Stimulated activated CD8-positive, alpha-beta memory T cell treated with anti-CD3 and anti-CD28 coated beads, Interleukin-7, amount 100 ng/mL, for 1 hour (primary cell): ENCODE measurements at places on chromosomes 6 and 20.

GRCh38 chr6:122389704-122390372 is 9.6 kb upstream of the HSF2 start:
- no peak for DNase-seq

DNA sequence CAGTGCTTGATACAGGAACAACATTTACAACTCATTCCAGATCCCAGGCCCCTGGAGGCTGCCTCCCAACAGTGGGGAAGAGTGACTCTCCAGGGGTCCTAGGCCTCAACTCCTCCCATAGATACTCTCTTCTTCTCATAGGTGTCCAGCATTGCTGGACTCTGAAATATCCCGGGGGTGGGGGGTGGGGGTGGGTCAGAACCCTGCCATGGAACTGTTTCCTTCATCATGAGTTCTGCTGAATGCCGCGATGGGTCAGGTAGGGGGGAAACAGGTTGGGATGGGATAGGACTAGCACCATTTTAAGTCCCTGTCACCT is 4.2 kb downstream of the PIM1 start:
- DNase-seq = no peak

DNA sequence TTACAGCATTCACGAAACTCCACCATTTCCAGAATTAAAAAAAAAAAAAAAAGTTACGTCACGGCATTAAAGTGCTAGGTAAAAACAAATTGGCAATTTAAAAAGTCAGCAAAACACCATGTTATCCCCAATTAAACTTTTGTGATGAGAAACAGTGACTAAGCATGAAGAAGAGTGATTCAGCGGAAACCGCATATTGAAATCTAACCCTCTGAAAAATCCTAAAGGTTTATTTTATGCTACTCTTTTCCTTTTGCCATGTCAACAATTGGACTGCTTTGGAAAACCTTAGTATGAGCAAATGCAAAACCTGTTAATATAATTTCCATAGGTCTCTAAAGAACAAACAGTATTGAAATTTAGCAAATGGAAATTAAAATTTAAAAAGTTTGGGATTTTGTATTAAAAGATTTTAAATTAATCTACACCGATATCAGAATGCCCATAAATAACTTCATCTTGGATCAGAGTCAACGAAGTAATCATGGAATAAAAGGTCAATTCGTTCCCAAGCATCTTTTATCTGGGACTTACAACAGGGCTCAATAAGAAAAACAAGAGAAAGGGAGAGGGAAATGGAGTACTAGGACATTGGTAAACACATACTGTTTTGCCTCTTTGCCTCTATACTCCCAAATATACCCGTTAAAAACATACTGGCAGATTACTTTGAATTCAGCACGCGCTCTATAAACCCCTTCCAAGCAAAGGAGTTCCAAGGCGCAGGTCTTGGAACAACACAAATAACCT is 1.1 kb downstream of the FBXO30 start:
- DNase-seq = no peak

DNA sequence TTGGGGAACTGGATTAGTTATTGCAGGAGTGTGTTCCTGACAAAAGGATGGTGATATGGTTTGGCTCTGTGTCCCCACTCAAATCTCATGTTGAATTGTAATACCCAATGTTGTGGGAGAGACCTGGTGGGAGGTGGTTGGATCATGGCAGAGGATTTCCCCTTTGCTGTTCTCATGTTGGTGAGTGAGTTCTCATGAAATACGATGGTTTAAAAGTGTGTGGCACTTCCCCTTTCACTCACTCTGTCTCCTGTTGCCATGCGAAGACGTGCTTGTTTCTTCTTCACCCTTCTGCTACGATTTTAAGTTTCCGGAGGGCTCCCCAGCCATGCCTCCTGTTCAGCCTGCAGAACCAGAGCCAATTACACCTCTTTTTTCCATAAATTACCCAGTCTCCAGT is 16.2 kb upstream of the TREM1 start:
- no peak for DNase-seq

DNA sequence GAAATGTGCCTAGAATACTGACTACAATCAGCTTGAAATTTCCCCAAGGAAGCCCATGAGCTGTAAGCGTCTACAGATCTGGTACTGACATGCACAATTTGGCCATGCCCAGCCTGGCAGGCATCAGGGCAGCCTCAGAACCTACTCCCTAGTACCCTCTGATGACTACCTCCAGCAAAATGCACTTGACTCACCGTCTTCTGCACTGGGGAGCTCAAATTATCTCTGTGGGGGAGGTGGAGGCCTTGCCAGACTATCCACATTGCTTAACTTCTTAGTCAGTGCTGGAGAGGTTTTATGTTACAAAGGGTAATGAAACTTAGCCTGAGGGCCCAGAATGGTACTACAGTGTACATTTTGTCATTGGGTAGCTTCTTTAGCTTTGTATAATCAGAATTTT is 126.0 kb upstream of the ADGRF1 start:
- no peak for DNase-seq

GRCh38 chr20:38230253-38230551 is 30.3 kb downstream of the KIAA1755 start:
- DNase-seq = no peak

- no peak for DNase-seq
Measured at GRCh38 chr6:138248878-138249277, 30.6 kb upstream of the PBOV1 start.

GRCh38 chr6:123788319-123788718 is 15.3 kb upstream of the NKAIN2 start:
- no peak for DNase-seq

- DNase-seq = no peak
Measured at GRCh38 chr6:76992553-76992952, 470.7 kb downstream of the HTR1B start.

DNA sequence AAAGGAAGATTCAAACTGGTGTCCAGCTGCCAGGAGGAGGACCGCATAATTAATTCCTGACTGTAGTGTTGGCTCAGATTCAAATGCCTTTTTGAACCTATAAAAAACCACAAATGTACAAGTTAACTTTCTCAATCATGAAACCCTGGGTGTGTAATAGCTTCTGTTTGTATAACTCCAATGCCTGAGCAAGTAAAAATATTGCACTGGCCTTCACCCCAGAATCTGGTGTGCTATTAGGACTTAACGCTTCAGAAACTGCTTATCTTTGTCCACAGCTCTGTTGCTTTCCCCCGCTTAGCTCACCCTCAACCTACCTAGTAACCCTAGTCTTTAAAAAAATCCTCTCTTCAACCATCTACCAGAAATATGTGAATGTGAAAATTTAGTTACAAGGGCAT is 119.1 kb upstream of the MAP7 start:
- DNase-seq = no peak

GRCh38 chr6:127300411-127300810 is 33.7 kb downstream of the RNF146 start:
- DNase-seq = no peak

GRCh38 chr20:1863296-1863695 is 31.9 kb upstream of the SIRPA start:
- no peak for DNase-seq
